ENCODE measurements at places on chromosomes 11 and 22.
A peak's percentile ranks its signal among the peaks of the same experiment; 100 is the strongest.

- no peak for DNase-seq
These were observed 10.3 kb upstream of the POLA2 start for GRCh38 chr11:65251476-65251875.

- no peak for DNase-seq
These were observed at the start of gene CALCB for GRCh38 chr11:15073361-15074205. CALCB (plus strand) TSS chr11:15073593; CDS start chr11:15074719, 1,126 bp downstream.

DNA sequence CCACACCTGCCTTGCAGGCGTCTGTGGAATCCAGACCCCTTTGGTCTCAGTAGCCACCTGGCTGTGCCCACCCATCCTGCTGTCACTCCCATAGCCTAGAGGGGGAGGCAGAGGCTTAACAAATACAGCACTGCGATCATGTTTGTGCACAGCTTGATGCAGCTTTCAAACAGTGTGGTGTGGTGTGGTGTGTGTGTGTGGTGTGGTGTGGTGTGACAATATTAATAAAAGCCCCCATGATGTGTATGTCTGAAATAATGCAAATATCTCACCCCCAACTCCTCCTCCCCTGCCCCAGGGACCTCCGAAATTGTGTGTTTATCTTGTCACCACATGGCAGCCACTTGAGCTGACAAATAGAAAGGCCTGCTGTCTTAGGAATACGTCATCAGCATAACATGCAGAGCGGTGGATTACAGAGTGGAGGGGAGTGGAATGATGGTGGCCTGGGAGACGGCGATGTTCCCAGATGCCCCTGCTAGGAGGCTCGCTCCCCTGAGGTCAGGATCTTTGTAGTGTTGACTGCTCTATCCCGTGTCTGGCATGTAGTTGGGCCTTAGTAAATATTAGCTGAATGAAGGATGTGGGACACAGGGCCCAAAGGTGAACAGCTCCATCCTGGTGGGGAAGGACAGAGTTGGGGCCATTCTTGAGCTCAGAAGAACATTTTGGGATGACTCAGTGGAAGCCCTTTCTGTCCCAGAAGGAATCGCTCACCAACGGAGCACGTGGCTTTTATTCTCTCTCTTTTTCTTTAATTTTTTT, 2.8 kb downstream of the PDXP start:
- peak; percentile 67 for DNase-seq

- no peak for DNase-seq
These were observed 73.3 kb upstream of the FAR1 start for GRCh38 chr11:13595166-13595565.

- DNase-seq = no peak
These were observed 74.5 kb upstream of the CSNK2A3 start for GRCh38 chr11:11427542-11427941.

DNA sequence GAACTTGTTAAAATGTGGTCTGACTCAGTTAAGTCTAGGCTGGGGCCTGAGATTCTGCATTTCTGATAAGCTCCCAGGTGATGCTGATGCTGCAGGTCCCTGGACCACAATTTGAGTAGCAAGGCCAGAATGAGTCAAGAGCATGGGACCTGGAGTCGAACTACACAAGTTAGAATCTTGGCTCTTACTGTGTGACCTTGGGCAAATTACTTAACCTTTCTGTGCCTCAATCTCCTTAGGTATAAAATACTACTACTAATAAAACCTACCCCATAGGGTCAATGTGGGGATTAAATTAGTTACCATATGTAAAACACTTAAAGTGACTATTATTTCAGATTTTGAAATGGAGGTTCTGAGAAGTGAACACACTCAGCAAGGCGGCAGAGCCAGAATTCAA, 34.3 kb downstream of the GDPD5 start:
- no peak for DNase-seq

DNA sequence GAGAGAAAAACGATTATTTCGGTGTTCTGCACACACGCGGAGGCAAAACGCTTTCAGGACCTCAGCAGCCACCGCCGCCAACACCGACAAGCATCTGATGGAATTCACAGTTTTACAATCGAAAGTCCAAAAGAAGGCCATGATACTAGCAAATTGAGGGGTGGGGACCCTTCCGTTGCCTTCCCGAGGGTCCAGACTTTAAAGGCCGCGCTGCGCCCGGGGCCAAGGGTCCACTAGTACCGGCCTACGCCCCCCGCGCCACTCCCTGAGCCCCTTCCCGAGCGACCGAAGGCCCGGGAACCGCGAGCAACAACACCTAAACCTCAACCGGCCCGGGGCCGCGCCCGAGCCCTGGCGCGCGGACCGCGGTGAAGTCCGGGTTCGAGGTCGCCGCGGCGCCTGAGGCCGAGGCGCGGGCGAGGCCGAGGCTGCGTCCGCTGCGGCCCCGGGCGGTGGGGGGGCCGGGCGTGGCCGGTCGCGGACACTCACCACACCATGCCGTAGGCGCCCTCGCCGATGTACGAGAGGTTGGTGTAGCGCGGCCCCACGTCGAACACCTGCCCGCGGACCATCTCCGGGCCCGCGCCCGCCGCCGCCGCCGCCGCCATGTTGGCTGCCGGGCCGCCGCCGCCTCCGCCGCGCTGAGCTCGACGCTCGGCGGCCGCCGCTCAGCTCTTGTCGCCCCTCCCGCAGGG, 465 bp downstream of the MAPK1 start:
- DNase-seq = peak; percentile 58

DNA sequence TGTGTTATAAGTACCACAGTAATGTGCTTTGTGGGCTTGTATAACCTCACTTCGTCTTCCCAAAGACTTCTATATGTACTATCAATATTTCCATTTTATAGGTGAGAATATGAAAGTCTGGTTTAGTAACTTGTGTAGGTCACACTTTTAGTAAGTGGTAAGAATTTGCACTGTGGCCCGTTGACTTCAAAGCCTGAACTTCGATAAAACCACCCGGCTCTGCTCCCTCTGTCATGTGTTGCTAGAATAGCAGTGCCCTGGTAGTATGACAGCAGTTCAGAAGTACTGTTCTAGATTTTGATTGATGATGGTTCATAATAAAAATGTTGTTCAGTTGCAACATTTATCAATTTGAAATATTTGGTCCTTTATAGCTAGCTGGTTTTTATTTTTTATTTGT, 110.2 kb upstream of the SORL1-AS1 start:
- DNase-seq = no peak

DNA sequence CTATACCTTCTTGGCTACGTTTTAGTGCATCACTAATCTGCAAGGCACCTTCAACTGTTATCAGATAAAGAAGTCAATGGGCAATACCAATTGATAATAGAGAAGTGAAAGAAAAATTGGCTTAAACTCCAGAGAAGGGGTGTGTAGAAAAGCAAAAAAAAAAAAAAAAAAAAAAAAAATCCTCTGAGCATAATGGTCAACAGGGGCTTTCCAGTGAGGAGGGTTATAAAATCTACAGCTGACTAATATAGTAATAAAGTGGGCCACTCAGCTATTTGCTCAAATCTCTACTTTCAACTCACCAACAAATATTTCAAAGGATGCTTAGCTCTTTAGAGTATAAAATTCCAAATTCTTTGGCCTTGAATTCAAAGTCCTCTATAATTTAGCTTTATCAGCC, 77.8 kb downstream of the APOL5 start:
- no peak for DNase-seq

DNA sequence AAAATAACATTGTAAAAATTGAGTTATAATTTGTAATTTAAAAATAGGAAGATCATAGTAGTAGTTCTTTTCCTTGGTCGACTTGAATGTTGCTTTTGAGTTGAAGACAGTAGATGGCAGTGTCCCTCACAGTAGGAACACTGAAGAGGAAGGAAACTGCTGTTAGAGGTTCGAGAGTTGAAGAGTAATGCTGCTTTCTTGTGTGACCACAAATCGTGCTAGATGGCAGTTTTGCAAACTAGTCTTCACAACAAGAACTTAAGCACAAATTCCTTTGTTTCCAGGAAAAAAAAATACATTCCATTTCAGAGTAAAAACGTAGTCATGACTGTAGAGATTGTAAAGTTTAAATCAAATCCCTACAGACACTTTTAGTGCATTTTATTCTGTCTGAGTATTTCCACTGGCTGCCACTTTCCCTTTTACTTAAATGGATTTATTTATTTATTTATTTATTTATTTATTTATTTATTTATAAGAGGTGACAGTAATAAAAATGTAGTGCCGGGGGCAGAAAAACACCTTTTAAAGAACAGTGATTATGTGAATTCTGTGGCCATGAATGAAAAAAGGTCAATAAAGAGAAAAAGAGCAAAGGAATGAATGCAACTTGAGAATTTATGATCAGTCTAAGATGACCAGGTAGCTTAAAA, 54.6 kb downstream of the SPECC1L start:
- DNase-seq = peak; percentile 51

DNA sequence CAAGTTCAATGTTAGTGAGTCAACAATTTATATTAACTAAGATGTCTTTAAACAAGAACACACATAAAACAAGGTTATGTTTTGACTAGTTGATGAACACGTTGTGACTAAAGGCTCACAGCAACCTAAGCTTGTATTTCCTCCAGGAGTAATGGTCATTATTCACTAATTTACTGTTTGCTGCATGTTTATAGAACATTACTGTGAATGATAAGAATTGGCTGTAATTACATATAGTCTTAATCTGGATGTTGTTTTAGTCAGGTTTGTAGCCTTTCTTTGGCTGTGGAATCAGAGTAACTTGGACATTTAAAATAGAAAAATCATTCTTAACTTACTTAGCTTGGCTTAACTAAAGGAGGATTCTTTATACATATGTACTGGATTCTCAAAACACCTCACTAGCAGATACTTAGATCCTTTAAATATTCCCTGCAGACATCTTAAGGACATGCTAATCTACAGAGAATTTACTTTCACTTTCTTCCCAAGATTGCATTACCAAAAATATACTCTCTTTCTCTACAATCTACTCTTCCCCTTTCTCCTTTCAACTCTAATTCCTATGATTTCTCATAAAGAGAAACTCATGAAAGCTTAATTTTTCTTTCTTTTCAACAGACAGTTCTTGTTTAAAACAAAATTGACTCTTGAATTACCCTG, 319.7 kb upstream of the CTSC start:
- DNase-seq = no peak

GRCh38 chr11:64913171-64913727, 3.8 kb downstream of the ATG2A start:
- no peak for DNase-seq

DNA sequence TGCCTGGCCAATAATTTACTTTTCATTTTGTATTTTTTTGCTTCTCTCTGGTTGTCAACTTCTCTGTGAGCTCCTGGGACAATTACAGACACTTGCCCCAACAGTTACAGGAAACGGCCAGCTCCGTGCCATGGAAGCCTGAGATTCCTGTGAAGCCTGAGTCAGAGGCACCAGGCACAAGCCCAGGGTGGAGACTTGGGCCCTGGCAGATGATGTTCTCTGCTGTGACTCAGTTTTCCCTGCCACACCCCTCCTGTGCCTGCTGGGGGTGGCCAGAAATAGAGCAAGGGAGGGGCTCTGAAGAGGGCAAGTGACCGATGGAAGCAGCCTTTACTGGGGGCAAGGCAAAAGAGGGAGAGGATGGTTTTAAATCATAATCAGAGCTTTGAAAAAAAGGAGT, 4.9 kb downstream of the ATP5MGL start:
- DNase-seq = no peak

DNA sequence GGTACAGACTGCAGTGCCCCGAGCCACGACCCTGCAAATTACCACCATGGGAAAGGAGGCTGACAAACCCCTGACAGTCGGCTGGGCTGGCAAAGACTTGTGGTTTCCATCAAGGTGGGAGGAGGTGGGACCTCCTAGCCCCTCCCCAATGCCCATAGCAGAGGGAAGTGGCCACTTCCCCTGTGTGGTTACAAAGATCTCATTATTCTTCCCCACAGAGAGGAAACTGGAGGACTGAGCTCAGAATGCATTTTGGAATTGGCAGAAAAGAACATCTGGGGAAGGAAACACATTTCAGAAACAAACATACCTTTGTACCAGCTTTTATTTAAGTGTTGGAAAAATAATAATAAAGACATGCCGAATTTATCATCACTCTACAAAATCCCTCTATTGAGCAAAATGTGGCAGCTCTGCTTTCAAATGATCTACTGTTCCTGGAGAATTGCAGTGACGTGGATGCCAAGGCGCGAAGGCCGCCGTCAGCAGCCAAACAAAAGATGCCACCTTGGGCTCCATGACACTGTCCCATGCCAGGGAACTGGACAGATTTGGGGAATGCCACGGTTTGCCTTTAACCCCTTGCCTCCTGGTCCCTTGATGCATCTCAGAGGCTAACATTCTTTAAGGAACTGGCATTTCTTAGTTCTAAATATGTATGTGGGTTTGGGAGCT, 169.6 kb downstream of the CRYBB2 start:
- peak; percentile 52 for DNase-seq

DNA sequence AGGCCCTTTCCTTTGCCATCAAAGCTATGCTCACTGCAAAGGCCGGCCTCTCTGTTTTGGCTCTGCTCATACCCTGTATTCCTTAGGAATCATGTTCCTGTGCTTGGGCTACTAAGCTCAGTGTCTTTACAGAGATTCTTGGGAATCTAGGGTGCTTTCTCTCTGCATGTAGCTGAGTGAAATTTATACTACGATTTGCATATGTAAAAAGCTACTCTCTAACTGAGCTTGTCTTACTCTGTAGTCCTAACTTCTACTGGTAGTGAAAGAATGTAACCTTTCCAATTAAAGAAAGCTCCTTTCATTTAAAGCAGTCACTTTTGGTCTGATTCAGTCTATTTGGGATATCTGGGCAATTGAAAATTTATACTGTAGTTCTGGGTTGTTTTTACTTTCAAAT, 32.2 kb downstream of the DNHD1 start:
- no peak for DNase-seq

GRCh38 chr11:2700415-2701211, 819 bp upstream of the KCNQ1OT1 start:
- DNase-seq = peak; percentile 58

GRCh38 chr11:44377121-44377520, 67.2 kb upstream of the ALX4 start:
- DNase-seq = no peak

GRCh38 chr11:115590254-115590653, 86.0 kb upstream of the CADM1 start:
- DNase-seq = no peak

- peak; percentile 87 for DNase-seq
These were observed 8.1 kb downstream of the SCARF2 start for GRCh38 chr22:20429254-20430100.

DNA sequence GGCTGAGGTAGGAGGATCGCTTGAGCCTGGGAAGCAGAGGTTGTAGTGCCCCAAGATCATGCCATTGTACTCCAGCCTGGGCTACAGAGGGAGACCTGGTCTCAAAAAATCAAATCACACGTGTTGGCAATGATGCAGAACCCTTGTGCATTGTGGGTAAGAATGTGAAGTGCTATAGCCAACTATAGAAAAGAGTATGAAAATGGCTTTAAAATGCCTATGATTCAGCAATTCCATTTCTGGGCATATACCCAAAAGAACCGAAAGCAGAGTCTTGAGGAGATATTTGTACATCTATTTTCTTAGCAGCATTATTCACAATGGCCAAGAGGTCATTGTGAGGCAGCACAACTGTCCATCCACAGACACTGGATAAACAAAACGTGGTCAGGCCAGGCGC, 2.6 kb upstream of the FADS3 start:
- no peak for DNase-seq
